ENCODE measurements at places on chromosomes 11 and 22.
A peak's percentile ranks its signal among the peaks of the same experiment; 100 is the strongest.

DNA sequence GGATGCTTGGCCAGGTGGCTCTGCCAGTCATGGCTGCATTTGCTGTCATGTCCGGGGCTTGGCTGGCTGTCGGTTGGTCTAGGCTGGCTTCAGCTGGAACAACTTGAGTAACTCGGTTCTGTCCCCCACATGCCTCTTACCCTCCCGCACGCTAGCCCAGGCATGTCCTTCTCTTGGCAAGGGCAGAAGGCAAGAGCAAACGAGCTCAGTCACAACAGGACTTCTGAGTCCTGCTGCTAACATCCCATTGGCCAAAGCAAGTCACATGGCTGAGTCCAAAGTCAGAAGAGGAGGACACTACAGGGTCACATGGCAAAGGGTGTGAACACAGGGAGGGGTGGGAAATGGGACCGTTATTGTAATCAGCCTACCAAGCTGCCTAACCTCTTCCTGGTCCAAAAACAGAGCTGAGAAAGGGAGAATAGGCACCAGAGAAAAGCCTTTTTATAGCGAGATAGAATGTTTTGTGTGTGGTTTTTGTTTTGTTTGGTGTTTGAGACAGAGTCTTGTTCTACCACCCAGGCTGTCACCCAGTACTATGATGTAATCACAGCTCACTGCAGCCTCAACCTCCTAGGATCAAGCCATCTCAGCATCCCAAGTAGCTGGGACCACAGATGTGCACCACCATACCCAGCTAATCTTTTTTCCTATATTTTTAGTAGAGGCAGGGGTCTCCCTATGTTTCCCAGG, 81.9 kb downstream of the MN1 start:
- no peak for DNase-seq

GRCh38 chr11:21426931-21427330, 757.5 kb downstream of the NELL1 start:
- DNase-seq = no peak

DNA sequence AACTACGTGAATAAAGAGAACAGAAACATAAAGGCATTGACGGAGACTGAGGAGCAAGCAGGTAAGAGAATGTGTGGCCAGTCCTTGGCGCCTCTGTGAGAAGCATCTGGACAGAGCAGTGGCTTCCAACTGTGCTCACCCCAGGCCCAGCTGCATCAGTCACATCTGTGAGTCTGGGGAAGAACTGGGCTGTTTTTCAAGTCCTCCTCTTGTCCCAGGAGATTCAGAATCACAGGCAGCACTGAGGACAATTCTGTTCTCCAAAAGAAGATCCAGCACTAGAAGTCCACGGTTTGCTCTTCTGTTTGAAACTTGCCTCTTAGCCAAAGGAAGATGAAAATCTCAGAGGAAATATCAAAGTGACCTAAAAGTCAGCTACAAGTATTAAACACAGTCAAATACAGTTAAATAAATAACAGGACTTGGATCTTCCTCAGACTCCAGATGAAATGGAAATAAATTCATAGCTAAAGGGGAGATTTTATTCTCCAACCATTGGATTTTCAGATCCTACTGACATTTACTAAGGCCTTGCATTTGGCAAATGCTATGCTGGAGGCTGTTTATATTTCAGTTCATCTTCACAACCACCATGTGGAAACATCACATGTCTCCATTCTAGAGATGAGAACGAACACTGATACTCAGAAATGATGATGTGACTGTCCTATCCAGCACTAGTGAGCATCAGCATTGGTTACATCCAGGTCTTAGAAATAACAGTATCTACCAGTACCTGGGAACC, 14.1 kb downstream of the FAM181B start:
- no peak for DNase-seq

DNA sequence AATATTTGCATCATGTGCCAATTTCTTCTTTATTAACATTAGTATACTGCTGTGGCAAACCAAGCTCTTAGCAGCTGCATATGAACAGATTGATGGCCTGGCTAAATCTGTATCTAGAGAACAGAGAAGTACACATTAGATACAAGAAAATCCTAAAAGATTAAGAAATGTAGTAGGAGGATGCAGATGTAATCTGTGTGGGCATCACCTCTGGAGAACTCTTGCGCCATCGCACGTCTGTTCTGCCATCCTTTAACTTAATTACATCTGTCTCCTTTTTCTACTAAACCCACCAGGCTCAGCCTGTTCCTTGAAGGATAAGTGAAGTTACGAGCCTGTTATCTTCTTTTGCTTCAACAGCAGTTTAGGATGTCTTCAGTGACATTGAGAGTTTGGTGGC, 196.4 kb upstream of the PITPNB start:
- no peak for DNase-seq

DNA sequence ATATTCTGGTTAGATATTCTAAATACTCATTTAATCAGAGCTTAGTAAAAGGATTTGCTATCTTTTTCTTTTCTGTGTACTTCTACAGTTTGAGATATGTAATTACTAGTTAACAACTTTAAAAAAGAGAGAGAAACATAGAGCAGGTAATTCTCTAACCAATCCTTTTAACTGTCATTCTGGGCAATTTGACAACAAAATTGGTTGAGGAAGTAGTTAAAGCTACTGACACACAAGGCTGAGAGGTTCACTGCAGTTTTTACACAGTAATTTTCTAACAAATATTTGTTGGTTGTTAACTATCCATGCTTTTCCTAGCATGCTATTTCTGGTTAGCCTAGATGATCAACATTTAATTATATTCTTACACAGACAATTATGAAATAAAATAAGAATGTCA, 3.6 kb downstream of the SOX6 start:
- DNase-seq = no peak

DNA sequence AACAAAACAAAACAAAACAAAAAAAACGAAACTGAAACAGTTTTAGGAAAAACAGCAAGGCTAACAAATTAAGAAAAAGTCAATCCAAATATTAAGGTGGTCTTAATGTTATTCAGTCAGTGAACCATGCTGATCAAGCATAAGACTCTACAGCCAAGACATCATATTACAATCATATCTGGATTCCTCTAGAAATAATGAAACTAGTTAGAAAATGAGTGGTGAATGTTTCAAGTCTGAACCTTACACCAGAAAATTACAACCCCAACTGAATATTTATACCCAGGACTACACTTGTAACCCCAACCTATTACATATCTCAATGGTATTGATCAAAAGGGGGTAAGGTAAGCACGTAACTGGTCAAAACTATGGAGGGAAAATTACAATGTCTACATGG, 48.8 kb downstream of the ACAT1 start:
- no peak for DNase-seq

- DNase-seq = peak; percentile 69
Measured at GRCh38 chr11:68312117-68312779, at the start of gene LRP5. Gene LRP5 (plus strand): TSS chr11:68312591. CDS start chr11:68312715, 124 bp downstream.

DNA sequence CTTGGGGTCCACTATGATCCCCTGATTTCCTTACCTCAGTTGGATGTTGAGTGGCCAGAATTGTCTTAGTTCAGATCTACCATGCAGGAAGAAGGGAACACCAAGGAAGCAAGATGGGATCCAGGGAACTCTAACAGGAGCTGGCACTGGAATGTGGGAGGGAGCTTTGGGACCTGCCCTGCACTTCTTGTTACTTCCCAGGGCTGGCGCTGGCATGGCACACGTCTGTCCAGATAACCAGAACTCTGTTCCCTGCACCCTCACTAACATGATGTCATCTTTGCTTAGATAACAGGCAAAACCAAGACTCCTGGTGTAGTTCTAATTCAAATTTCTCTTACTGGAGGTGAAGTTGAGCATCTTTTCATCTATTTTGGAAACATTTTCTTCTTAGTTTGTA, 550.0 kb downstream of the MN1 start:
- DNase-seq = no peak

GRCh38 chr11:111091321-111091938, 154.1 kb upstream of the POU2AF2 start:
- no peak for DNase-seq

GRCh38 chr22:20868025-20868962, 9.5 kb downstream of the SNAP29 start:
- DNase-seq = no peak

- no peak for DNase-seq
Measured at GRCh38 chr11:22177186-22177585, 15.7 kb upstream of the ANO5 start.

- DNase-seq = peak; percentile 54
Measured at GRCh38 chr22:23532731-23533130, 47.4 kb downstream of the IGLL1 start.

DNA sequence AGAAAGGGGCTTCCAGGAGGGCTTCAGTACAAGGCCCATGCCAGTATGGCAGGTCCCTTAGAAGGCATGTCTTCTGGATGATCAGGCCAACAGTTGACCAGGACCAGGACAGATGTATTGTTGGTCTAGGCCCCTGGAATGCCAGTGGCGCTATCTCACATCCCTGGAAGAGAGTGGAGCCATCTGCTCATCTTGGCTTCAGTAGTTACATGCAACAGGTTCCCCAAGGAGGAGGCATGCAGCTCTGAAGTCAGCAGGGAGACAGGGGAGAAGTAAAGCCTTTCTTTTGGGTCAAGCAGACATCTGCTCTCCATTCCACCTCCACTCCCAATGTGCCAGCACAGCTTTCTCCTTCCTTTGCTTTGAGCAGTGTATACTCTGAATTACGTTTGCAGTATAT, 244.1 kb downstream of the KIRREL3 start:
- DNase-seq = no peak

GRCh38 chr11:112523477-112523876, 262.8 kb upstream of the PLET1 start:
- DNase-seq = peak; percentile 69

DNA sequence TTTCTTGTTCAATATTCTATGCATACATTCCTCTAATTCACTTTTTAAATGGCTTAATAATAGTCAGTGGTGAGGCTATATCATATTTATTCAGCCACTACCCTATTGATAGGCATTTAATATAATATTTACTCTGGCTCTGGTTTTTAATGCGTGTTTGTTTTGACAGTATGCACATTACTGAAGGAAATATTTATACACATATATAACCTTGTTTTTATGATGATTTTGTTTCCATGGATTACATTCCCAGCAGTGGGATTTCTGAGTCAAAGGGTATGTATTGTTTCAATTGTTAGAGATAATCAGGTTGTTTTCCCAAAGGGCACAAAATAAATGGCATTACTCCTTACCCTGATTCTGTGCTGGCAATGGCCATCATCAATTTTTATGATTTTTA, 105.8 kb downstream of the UVRAG start:
- no peak for DNase-seq

DNA sequence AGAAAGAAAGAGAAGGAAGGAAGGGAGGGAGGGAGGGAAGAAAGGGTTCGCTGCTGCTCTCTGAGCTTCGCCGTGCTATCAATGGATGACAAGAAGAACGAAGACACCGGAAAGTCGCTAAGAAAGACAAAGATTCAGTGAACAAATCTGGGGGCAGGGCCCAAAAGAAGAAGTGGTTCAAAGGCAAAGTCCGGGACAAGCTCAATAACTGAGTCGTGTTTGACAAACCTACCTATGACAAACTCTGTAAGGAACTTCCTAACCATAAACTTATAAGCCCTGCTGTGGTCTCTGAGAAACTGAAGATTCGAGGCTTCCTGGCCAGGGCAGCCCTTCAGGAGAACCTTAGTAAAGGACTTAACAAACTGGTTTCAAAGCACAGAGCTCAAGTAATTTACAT, 2.9 kb upstream of the TTLL1 start:
- no peak for DNase-seq

GRCh38 chr11:43825217-43825816, 55.3 kb upstream of the ALKBH3 start:
- no peak for DNase-seq

- no peak for DNase-seq
Measured at GRCh38 chr11:101741061-101741460, 157.3 kb upstream of the TRPC6 start.

DNA sequence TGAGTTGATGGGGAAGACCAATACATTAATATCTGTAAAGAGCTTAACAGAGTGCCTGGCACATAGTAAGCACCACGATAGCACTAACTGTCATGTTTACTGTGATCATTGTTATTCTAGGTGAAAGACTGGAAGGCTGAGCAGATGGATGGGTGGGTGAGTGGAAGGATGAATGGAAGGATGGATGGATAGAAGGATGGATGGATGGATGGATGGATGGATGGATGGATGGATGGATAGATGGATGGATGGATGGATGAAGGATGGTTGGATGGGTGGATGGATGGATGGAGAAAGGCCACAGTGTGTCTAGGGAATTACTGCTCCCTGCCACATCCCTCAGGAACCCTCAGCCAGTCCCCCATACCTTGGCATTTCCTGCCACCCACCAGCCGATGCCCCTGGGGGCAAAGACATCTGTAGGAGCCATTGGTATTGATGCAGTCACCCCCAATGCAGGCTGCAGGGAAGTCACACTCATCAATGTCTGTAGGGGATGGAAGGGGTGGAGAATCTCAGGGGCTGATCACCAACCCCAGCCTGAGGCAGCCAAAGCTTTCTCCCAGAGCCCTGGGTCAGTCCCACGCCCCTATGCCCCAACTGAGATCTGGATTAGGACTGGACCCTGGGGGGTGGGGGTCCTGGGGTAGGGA, 15.3 kb downstream of the LTBP3 start:
- no peak for DNase-seq

DNA sequence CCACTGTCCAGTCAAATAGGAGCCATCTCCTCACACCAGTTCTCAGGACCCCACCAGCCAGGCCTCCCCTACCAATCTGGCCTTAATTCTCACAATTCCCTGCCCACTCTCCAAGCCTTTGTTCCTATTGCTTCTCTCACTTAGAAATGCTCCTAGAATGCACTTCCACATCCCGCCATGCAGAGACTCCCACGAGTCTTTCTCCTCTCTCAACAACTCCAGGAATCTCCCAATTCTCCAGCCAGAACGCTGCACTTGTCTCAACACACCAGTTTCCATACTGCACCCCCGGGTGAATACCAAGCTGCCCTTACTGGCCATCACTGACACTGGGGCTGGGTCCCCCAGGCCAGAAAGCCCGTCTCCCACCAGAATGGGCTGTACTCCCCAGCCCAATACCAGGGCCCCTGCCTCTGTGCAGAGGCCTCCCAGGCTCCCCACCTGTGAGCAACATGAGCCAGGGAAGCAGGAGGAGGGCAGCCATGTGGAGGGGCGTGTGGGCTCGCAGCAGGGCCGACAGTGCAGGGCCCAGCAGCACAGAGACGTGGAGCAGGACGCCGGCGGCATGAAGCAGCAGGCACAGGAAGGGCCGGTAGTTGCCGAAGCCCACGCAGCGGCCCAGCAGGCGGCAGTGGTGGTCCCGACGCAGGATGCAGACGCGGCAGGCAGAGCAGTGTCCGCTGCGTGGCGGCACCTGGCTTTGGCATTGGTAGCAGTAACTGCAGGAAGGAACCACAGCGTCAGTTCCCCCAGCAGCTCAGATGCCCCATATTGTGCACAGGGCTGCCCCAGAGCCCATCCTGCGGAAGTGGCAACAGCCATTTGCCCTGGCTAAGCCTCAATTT, 2.4 kb downstream of the ZDHHC24 start:
- DNase-seq = no peak

DNA sequence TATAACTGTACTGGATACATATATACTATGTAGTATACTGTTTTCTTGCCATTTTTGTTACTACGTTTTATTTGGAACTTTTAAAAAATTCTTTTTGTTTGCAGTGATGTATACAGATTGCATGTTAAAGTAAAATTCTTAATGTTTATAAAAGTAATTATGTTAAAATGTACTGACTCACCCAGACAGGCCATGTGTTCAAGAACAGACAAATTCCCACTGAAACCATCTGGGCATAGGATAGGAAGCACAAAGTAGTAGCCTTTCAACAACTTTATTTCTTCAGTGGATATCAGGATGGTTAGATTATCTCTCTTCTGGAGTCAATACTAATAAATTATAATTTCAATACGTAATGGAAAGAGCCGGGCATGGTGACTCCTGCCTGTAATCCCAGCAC, 19.8 kb downstream of the PRMT3 start:
- DNase-seq = no peak

- no peak for DNase-seq
Measured at GRCh38 chr11:15342163-15342562, 227.4 kb downstream of the INSC start.
